ENCODE measurements at places on chromosomes 6 and 20.

DNA sequence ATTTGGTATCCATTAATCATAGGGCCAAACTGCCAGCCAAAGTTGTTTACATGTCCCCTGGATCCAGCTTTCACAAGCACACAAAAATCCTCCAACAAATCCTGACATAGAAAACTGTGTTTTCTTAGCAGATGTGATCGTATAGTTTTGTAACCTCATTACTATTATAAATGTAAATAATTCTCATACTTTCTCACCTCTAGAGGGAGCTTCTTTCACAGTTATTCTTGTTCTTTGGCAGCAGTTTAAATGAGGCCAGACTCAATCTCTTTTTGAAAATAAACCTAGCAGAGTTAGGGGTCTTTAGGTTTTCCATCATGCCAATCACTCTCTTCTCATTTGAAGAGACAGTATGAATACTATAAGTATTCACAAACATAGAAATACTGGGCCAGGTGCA is 17.0 kb upstream of the ZNF318 start:
- no peaks in the 10 kb centered on the region for H3K27me3 ChIP-seq
- H3K4me3 ChIP-seq = no peak overlapping the region
- H3K36me3 ChIP-seq = no peaks in the 10 kb centered on the region
- no peaks in the 10 kb centered on the region for H3K4me1 ChIP-seq

GRCh38 chr20:41618807-41619311 is 682 bp upstream of the CHD6 start:
- H3K36me3 ChIP-seq = no peaks in the 10 kb centered on the region
- H3K4me3 ChIP-seq = peak overlapping the region; percentile 44
- H3K4me1 ChIP-seq = peaks cover 7% of the 10 kb centered on the region
- peak overlapping the region; percentile 38 for H3K27ac ChIP-seq

GRCh38 chr20:31710423-31711108 is 12.1 kb downstream of the BCL2L1 start:
- no peaks in the 10 kb centered on the region for H3K27me3 ChIP-seq
- H3K36me3 ChIP-seq = peaks cover 17% of the 10 kb centered on the region
- no peak for DNase-seq
- no peak overlapping the region for H3K4me3 ChIP-seq
- peaks cover 34% of the 10 kb centered on the region for H3K4me1 ChIP-seq

GRCh38 chr6:46969206-46969605 is 47.5 kb upstream of the ADGRF5 start:
- no peaks in the 10 kb centered on the region for H3K36me3 ChIP-seq
- no peak for DNase-seq
- H3K27me3 ChIP-seq = no peaks in the 10 kb centered on the region
- no peaks in the 10 kb centered on the region for H3K4me1 ChIP-seq
- H3K27ac ChIP-seq = no peak overlapping the region
- H3K4me3 ChIP-seq = no peak overlapping the region

DNA sequence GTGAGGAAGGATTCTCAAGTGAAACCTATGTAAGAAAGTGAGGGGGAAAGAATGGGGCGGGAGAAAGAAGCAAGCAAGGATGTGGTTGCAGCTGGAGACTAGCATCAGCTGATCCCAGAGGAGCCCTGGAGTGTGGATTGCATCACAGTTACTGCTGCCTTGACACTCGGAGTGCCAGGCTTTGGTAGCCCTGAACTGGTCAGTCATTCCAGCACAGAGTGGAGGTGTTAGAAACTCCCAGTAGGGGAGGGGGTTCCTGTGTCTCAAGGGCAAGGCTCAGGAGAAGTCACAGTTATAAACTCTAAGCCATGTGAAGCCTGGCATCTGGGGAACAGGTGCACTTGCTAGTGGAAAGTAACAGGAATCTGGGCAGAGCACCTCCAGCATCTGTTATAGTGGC is 23.5 kb downstream of the SNAP25 start:
- no peak for DNase-seq
- H3K36me3 ChIP-seq = no peaks in the 10 kb centered on the region

- DNase-seq = no peak
- no peaks in the 10 kb centered on the region for H3K36me3 ChIP-seq
- no peak overlapping the region for H3K4me3 ChIP-seq
- H3K27me3 ChIP-seq = no peaks in the 10 kb centered on the region
Measured at GRCh38 chr6:884570-884969, 191.6 kb upstream of the EXOC2 start.

DNA sequence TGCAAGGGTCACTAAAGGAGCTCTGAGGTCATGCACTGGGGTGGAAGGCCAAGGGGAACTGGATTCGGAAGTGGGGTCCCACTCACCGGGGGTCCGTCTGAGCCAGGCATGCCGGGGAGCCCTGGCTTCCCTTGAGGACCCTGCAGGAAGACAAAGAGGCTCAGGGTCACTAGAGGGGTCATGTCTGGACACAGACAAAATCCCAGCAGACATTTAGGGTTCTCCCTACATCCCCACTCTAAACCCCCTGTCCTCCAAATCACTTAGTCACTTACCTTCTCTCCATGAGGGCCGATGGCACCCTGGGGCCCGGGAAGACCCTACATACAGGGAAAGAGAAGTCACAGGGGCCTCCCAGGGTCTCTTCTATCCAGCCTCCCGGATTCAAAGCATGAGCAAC is 15.4 kb downstream of the COL11A2 start:
- H3K4me1 ChIP-seq = no peaks in the 10 kb centered on the region
- no peak for DNase-seq
- H3K27me3 ChIP-seq = no peaks in the 10 kb centered on the region
- no peaks in the 10 kb centered on the region for H3K36me3 ChIP-seq
- H3K27ac ChIP-seq = no peak overlapping the region
- no peak overlapping the region for H3K4me3 ChIP-seq

GRCh38 chr6:684831-685636 is 7.9 kb downstream of the EXOC2 start:
- H3K27ac ChIP-seq = peak overlapping the region; percentile 11
- peaks cover 25% of the 10 kb centered on the region for H3K4me1 ChIP-seq
- H3K36me3 ChIP-seq = no peaks in the 10 kb centered on the region
- no peak overlapping the region for H3K4me3 ChIP-seq
- no peak for DNase-seq

DNA sequence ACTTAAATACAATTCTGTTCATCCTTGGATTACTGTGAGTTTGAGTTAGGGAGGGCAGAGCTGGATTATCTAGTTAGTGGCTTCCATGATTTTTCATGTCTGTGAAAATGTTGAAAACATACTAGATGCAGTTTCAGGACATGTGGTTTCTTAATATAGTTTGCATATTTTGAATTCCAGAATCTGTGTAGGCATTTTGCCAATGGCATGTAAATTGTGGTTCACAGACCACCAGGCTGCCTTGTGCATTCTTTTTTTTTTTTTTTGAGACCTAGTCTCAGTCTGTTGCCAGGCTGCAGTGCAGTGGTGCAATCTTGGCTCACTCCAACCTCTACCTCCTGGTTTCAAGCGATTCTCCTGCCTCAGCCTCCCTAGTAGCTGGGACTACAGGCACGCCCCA is 42.8 kb downstream of the CDC5L start:
- peaks cover 2% of the 10 kb centered on the region for H3K36me3 ChIP-seq
- no peak overlapping the region for H3K27ac ChIP-seq
- H3K27me3 ChIP-seq = no peaks in the 10 kb centered on the region
- H3K4me1 ChIP-seq = no peaks in the 10 kb centered on the region

- H3K36me3 ChIP-seq = 0 out of 2 replicates have a peak, but pooled peaks cover 3% of the 10 kb centered on the region
- peaks cover 3% of the 10 kb centered on the region for H3K4me1 ChIP-seq
- H3K27me3 ChIP-seq = no peaks in the 10 kb centered on the region
- H3K4me3 ChIP-seq = no peak overlapping the region
- H3K27ac ChIP-seq = no peak overlapping the region
Measured at GRCh38 chr20:50815162-50815989, 20.5 kb downstream of the BCAS4 start.

- no peaks in the 10 kb centered on the region for H3K4me1 ChIP-seq
- H3K36me3 ChIP-seq = no peaks in the 10 kb centered on the region
- no peaks in the 10 kb centered on the region for H3K27me3 ChIP-seq
- no peak overlapping the region for H3K4me3 ChIP-seq
Measured at GRCh38 chr6:85015396-85015990, 251.1 kb upstream of the TBX18 start.

DNA sequence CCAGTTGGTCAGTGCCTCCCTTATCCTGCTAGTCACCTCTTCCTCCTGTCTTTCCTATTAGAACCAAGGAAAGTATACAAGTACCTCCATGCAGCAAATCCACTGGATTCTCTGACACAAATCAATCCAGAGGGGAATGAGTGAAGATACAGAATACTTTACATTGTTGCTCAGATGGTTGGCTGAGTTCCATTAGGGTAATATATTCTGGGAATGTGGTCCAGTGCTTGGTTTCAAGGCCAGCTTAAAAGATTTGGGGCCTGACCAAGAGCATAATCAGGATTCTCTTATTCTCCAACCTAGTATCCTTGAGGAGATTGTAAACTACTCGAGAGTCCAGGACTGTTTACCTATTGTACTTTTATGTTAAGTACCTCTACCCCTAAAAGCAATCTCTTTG is 23.0 kb downstream of the CARMIL1 start:
- no peak overlapping the region for H3K27ac ChIP-seq
- no peak overlapping the region for H3K4me3 ChIP-seq
- H3K27me3 ChIP-seq = no peaks in the 10 kb centered on the region
- H3K36me3 ChIP-seq = no peaks in the 10 kb centered on the region

- peaks cover 81% of the 10 kb centered on the region for H3K36me3 ChIP-seq
- no peak overlapping the region for H3K4me3 ChIP-seq
- no peaks in the 10 kb centered on the region for H3K27me3 ChIP-seq
- DNase-seq = no peak
- no peaks in the 10 kb centered on the region for H3K4me1 ChIP-seq
Measured at GRCh38 chr6:7896465-7896987, 14.1 kb downstream of the TXNDC5 start.

GRCh38 chr6:21033575-21034026 is 499.3 kb downstream of the CDKAL1 start:
- H3K27ac ChIP-seq = no peak overlapping the region
- H3K36me3 ChIP-seq = no peaks in the 10 kb centered on the region
- no peaks in the 10 kb centered on the region for H3K4me1 ChIP-seq

- no peak for DNase-seq
- no peak overlapping the region for H3K27ac ChIP-seq
- H3K36me3 ChIP-seq = no peaks in the 10 kb centered on the region
- no peaks in the 10 kb centered on the region for H3K4me1 ChIP-seq
Measured at GRCh38 chr6:87825821-87826221, 123.8 kb upstream of the AKIRIN2 start.

DNA sequence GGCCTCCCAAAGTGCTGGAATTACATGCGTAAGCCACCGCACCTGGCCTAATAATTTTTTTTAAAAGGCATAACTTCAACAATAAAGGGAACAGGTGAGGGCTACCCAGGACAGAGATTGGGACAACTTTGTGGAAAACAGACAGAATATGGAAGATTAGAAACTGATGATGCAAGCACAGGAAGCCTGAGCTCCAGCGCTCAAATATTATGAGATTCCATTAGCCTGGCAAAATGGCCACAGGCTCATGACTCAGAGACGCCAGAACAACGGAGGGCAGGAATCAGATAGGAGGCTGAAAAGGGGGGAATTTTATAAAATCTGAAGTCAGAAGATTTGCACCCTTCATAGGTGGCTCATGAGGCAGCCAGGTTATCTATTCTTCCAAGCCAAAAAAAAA is 103.1 kb upstream of the MRPS10 start:
- no peaks in the 10 kb centered on the region for H3K4me1 ChIP-seq
- no peak overlapping the region for H3K4me3 ChIP-seq
- H3K27ac ChIP-seq = no peak overlapping the region
- H3K36me3 ChIP-seq = no peaks in the 10 kb centered on the region
- H3K27me3 ChIP-seq = no peaks in the 10 kb centered on the region

All from H1 (cell line).